Stimulated activated CD4-positive, alpha-beta T cell treated with anti-CD3 and anti-CD28 coated beads, TNF-alpha, amount 100 ng/mL, for 1 hour (primary cell): ENCODE measurements at places on chromosomes 1 and 21.

DNA sequence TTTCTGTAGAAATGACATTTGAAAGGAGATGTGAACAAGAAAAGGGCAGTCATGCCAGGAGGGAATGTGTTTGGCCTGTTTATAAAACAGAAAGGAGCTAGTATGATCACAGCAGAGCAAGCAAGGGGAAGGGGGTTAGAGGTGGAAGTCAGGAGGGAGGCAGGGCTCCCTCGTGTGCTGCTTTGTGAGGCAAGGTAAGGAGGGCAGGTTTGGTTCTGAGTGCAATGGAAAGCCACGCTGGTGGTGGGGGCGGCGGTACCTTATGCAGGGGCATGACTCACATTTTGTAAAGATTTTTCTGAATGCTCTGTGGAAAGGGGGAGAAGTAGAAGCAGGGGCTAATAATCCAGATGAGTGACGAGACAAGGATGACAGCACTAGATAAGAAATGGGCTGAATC lies 197.5 kb upstream of the C8B start:
- no peak for DNase-seq

DNA sequence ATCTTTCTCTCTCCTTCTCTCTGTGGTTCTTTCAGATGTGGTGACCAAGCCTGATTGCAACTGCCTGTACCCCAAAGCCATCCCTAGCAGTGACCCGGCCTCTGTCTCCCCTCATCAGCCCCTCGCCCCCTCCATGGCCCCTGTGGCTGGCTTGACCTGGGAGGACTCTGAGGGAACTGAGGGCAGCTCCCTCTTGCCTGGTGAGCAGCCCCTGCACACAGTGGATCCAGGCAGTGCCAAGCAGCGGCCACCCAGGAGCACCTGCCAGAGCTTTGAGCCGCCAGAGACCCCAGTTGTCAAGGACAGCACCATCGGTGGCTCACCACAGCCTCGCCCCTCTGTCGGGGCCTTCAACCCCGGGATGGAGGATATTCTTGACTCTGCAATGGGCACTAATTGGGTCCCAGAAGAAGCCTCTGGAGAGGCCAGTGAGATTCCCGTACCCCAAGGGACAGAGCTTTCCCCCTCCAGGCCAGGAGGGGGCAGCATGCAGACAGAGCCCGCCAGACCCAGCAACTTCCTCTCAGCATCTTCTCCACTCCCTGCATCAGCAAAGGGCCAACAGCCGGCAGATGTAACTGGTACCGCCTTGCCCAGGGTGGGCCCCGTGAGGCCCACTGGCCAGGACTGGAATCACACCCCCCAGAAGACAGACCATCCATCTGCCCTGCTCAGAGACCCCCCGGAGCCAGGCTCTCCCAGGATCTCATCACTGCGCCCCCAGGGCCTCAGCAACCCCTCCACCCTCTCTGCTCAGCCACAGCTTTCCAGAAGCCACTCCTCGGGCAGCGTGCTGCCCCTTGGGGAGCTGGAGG lies 12.7 kb downstream of the CSF1 start:
- no peak for DNase-seq

DNA sequence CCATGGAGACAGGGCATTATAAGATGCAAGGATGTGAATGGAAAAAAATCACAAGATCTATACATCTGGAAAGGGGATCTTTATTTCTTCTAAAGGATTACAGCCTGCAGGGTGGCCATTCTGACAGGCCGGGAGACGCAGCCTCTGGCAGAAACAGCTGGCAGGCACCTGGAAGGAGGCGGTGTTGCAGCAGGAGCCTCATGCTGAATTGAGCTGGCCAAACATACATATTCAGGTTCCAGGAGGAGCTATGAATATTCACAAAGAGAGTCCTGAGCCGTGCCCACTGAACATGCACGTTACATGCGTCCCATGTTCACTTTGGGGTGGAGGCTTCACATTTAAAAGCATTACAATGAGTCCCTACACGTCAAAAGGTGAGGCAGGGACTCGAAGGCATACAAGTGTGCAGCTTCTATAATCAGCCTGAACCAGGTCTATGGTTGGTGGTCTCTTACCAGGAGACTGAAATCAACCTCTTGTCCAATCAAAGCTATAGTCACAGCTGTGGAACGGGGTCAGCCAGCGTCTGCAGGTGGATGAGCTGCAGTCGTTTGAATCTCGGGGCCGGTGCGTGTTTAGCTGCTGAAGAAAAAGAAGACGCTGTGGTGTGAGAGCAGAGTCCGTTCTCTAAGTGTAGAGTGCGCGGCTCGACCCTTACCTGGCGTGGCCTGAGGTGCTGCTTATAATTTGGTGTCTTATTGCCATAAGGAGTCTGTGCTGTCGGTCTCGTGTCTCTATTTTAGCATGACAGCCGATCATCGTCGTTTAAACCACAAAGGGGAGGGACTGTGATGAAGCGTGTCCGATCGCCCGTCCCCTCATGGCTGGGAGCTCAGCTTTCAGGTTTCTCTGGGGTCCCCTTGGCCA lies 183.0 kb downstream of the ETS2 start:
- no peak for DNase-seq

GRCh38 chr1:147892731-147893214 lies 9.8 kb upstream of the GJA8 start:
- no peak for DNase-seq

GRCh38 chr21:43867332-43867703 lies 2.3 kb downstream of the AGPAT3 start:
- no peak for DNase-seq

DNA sequence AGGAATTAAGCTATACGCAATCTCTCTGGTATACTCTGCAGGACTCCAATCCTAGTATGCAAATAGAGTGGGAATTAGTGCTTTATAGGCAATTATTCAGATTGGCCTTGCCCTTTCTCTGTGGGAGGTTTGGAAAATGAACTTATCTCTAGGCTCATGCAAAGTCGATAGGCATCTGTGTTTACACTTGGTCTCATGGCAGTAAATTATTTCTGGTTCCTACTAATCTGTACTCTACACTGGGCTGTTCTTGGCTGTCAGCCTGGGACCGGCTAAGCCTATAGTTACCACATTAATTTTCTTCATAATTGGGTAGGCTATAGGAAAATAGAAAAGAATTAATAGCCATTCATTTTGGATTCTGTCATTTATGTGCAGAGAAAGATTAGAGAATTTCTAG lies 544.6 kb downstream of the AMY1C start:
- DNase-seq, result no peak

DNA sequence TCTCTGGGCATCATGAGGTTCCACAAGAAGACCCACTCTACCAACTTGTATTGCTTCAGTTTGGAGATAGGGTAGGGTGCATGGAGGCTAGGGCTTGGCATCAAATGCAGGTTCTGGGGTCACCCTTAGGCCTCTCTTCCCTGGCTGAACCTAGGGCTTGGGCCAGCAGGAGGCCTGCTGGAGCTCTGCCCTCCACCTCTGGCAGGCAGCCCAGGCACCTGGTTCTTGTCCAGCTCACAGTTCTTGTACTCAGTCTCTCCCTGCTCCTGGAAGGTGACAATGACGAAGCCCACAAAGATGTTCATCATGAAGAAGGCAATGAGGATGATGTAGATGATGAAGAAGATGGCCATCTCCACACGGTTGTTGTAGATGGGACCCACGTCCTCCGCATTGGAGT lies 37.5 kb upstream of the KIF21B start:
- no peak for DNase-seq

DNA sequence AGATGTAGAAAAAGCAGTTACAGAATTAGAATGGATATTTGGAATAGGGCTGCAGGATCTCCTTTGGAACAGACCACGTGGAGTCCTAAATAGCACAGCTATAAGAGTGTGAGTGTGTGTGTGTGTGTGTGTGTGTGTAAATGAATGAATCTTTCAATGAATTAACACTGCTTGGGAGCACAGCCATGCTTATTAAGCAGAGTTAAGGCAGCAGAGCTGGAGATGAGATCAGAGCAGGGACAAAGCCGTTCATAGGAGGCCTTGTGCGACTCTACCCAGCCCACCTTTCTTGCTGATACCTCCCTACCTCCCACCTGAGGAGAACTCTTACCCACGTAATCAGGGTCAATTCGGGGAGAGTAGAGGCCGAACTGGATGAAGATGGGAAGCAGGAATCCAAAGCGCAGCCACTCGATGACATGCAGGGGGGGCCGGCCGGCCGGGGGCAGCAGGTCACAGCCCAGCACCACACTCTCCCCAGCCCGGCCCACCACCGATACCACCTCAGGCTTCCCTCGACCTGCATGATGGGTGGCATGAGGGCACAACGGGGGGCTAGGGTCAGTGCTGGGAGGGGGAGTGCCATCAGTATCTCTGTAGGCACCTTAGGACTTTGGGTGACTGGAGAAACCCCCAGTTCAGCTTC lies 2.7 kb downstream of the IGSF9 start:
- DNase-seq, result no peak

DNA sequence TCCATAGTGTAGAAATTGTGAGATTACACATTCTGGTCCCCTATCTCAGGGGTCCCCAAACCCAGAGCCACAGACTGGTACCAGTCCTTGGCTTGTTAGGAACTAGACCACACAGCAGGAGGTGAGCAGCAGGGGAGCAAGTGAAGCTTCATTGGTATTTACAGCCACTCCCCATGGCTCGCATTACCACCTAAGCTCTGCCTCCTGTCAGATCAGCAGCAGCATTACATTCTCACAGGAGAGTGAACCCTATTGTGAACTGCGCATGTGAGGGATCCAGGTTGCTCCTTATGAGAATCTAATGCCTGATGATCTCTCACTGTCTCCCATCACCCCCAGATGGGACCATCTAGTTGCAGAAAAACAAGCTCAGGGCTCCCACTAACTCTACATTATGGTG lies 229.7 kb upstream of the IRF2BP2 start:
- DNase-seq, result no peak

DNA sequence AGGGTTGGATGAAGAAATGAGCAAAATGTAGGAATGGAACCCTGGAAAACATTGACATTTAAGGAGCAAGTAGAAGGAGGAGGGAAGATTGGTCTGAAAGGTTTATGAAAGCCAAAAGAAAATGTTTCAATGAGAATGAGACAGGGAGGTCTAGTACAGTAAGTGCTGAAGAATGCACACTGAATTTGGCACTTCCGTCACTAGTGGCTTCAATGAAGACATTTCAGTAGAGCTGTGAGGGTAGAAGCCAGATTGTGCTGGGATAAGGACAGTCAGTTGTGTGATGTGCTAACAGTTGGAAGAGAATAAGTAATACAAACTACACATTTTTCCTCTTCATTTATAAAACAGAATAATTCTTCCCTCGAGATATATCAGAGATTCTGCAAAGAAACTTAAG lies 17.1 kb downstream of the THEM4 start:
- no peak for DNase-seq

- DNase-seq, result no peak
Observed at GRCh38 chr1:11180342-11180744, 8.8 kb upstream of the ANGPTL7 start.
